ENCODE measurements at places on chromosomes 13 and 19.

DNA sequence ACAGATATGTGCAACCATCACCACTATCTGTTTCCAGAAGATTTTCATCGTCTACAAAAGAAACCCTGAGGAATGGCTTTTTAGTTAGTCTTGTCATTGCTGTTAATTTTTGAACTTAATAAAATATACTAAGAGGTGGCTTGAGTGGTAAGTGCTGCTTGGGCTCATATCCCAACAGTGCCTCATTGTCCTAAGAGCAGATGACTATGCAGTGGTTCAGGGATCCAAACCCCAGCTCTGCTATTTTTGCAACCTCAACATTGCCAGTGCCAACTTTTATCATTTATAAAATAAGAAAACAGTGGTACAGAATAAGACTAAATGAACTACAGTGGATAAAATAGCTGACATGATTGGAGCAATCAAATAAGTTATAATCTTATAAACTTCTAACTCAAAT lies 123.2 kb upstream of the SLC7A1 start:
- no peak for DNase-seq

- no peak for DNase-seq
Observed at GRCh38 chr13:51811920-51812451, 8.0 kb upstream of the DHRS12 start.

- DNase-seq = no peak
Observed at GRCh38 chr19:15974856-15975255, 26.0 kb downstream of the OR10H4 start.

DNA sequence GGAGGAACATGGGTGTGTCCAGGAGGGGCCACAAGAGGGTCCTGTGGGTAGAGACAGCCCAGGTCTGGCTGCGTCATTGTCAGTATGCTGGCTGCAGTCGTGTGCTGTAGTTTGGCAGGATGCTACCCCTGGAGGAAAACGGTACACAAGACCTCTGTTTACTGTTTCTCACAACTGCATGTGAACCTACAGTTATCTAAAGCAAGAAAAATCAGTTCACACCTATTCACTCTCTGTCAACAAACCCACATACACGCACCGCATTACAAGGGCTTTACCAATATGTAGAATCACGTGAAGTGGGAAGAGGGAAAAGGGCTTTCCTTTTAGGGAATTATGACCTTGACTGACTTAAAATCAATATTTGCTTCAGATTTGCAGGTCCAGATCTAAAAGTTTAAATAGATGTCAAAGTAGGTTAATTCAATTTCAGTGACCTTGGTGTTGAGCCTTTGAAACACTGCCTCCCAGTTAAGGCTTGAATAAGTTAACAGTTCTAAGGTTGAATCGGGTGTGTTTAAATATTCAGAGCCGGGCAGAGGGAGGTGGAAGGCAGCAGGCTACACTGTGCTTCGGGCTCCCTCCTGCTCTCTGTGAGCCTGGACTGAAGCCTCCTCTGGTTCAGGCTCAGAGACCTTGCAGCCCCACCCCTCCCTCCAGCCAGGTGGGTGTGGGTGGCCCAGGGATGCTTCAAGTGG lies 17.2 kb upstream of the MCF2L start:
- no peak for DNase-seq

- DNase-seq = no peak
Observed at GRCh38 chr19:14985133-14985532, 5.5 kb upstream of the SLC1A6 start.

GRCh38 chr13:41691274-41691673 lies 233.9 kb downstream of the RGCC start:
- DNase-seq = no peak
